ENCODE measurements at places on chromosomes 7 and 10. TPM values are rescaled to one million over a fixed set of nuclear protein-coding genes. Genes with fewer than 3 reads are reported as not detected.
A peak's percentile ranks its signal among the peaks of the same experiment; 100 is the strongest.

PPP1R17 gene
- not detected for total RNA-seq

DNA sequence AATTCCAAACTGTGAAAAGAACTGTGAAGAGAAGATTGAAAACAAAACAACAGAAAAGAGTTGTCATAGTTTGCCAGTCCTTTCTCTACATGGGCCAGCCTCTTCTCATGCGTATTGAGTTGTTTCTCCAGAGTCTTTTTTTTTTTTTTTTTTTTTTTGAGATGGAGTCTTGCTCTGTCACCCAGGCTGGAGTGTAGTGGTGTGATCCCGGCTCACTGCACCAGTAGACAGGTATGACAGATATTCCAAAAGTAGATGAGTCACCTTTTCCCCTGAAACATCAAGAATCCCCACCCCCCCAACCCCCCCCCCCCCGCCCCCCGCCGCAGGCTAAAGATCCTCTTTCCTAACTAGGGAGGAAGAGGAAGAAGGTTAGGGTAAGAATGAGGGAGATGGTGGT, 15.6 kb upstream of the KMT2C start:
- no peak for DNase-seq

ACSM6 gene
- total RNA-seq, result not detected

- DNase-seq, result no peak
Measured at GRCh38 chr10:125284875-125285597, 124.7 kb upstream of the CTBP2 start.

GRCh38 chr10:96072674-96073073, 29.3 kb downstream of the CCNJ start:
- DNase-seq, result no peak

GRCh38 chr10:97490592-97490991, 7.6 kb downstream of the MMS19 start:
- DNase-seq, result no peak

ACADSB gene
- total RNA-seq, result 25.1 TPM

AMZ1 gene
- 0.94 TPM for total RNA-seq

EPDR1 gene
- 0.51 TPM for total RNA-seq

PON1 gene
- not detected for total RNA-seq

DNA sequence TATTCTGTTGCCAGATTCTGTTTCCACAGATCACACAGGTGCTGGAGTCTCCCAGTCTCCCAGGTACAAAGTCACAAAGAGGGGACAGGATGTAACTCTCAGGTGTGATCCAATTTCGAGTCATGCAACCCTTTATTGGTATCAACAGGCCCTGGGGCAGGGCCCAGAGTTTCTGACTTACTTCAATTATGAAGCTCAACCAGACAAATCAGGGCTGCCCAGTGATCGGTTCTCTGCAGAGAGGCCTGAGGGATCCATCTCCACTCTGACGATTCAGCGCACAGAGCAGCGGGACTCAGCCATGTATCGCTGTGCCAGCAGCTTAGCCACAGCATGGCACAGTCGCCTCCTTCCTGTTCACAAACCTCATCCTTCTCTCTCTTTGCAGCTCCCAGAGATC, 237.5 kb upstream of the PRSS1 start:
- DNase-seq, result peak; percentile 51

DNA sequence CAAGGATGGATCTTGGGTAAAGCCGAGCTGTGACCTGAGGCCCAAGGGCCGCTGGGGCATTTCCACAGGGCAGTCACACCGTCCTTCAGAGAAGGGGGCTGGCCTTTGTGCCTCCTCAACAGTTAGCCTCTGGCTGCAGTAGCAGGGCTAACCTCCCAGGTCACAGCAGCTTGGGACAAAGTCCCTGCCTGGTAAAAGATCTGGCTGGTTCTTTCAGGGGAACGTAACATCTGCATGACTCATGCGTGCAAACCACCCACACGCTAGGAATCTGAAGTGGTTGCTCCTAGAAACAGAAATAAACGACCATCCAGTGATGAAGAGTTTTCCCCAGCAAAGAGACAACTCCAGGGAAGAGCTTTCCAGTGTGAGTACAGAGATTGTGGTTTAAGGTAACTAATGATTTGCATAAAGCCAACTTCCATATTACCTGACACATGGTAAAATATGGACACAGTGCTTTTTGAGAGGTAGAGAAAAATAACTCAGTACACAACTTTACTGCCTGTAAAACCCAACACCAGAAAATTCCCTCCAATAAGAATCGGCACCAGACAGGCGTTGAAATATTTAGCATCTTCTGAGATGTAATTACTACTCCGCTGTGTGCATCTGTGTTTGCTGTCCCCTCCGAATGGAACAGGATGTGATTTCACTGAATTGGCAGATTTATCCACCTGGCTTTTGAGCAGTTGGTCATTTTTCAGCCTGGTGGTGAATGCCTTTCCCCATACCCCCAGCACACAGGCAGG, 84.9 kb upstream of the ADRB1 start:
- peak; percentile 49 for DNase-seq

DNA sequence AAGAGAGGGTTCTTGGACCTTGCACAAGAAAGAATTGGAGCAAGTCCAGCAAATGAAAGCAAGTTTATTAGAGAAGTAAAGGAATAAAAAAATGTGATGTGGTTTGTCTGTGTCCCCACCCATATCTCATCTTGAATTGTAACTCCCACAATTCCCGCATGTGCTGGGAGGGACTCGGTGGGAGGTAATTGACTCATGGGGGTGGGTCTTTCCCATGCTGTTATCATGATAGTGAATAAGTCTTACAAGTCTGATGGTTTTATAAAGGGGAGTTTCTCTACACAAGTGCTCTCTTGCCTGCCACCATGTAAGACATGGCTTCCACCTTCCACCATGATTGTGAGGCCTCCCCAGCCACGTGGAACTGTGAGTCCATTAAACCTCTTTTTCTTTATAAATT, 39.2 kb upstream of the FZD9 start:
- DNase-seq, result no peak

DNA sequence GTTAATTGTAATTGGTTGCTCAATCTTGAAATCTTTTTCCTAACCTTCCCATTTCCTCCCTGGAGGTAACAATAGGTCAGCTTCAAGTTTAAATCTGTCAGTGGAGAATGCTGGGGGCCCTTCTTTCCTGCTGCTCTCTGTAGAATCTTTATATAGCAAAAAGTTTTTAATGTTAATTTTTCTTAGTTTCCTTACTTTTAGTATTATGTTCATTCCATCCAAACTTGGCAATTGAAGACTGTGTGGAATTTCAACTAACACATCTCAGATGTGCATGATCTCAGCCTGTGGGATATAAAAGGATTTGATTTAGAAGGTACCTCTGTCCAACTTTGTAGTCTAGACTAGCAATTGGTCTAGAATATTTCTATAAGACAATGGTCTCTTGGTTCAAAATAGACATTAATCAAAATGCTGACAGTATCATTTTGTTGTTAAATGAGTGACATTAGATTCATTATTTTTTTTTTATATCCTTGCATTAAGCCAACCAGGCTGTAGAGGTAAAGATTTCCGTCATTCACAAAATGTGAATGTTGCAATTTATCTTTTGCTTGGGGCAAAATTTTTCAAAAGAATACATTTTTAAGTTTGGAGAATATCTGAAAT, 100.4 kb upstream of the SEMA3A start:
- DNase-seq, result no peak

SLC16A12 gene
- total RNA-seq, result not detected

HMX3 gene
- 0.19 TPM for total RNA-seq

GNAI1 gene
- total RNA-seq, result 1.1 TPM

HHEX gene
- 0.55 TPM for total RNA-seq

- DNase-seq, result peak; percentile 81
Measured at GRCh38 chr7:148962823-148963582, 65.3 kb downstream of the PDIA4 start.

- DNase-seq, result no peak
Measured at GRCh38 chr10:95896071-95896850, 11.5 kb upstream of the CC2D2B start.

GRCh38 chr10:1344408-1344807, 288.2 kb downstream of the WDR37 start:
- DNase-seq, result no peak

DNA sequence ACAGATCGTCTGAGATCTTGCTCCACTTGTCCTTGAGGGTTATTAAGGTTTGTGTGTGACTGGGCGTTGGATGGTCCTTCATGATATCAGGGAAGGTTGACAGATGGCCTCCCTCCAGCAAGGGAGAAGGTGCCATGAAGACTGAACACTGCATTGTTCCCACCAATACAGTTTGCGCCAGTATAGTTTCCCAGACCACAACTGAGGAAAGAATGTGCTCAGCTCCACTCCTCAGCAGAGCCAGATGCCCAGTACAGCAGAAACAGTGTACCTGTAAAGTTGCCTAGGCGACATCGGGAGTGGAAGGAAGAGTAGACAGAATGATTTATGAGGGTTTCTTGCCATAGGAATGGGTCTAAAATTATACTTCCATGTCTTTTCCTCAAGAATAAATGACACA, 137.5 kb downstream of the ST7 start:
- DNase-seq, result no peak

PRSS37 gene
- total RNA-seq, result not detected

DNA sequence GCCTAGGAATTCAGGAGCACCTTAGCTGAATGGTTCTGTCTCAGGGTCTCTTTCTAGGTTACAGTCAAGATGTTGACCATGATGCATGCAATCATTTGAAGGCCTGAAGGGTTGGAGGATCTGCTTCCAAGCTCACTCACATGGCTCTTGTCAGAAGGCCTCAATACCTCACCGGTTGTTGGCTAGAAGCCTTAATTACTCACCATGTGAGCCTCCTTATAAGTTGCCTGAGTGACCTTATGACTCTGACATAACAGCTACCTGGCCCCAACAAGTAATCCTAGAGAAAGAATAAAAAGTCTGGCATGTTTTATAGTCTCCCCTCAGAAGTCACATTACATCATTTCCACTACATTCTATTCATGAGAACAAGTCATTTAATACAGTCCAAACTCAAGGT, 3.4 kb upstream of the C1GALT1 start:
- no peak for DNase-seq

GRCh38 chr7:92330835-92331438, 85.2 kb downstream of the ANKIB1 start:
- DNase-seq, result no peak

OR6B1 gene
- total RNA-seq, result not detected

- no peak for DNase-seq
Measured at GRCh38 chr10:11789306-11789705, 33.9 kb upstream of the PROSER2 start.

DNA sequence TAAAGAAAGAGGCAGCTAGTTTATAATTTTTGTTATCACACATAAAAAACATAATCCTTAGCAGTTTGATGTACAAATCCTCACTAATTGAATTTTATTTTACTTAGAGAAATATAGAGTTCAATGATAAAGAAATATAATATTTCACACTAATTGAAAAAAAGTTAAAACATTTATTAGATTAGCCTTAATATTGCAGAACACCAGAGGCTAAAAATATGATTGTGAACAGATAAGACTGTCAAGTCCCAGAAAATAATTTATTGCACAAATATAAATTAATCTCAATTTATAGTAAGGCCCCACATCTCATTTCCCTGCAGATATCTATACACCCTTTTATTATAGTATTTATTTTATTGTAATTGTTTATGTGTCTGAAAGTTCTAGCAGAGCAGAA, 690.8 kb upstream of the PHF14 start:
- no peak for DNase-seq

GRCh38 chr7:149787428-149788299, 14.3 kb upstream of the ZNF467 start:
- peak; percentile 20 for DNase-seq

DNA sequence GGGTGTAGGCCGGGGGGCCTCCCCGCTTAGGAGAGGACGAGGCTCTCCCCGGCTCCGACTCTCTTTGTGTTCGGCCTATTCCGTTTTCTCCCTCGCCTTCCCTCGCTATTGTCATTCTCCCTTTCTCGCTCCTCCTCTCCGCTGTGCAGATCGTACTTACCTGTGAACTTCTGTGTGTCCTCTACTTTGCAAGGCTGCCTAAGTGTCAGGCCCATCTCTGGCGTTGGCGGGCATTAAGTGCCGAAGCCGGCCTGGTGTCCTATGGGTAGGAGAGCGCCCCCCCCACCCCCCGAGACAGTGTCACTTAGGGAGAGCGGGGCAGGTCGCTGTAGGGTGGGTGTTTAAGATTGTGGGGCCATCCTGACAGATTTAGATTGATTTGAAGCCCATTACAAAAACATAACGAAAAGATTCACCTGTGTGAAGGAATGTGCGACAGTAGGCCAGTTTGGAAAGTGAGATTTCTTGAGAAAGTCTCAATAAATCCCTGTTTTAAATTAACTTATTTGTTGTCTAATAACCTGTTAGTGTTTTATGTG, 579 bp downstream of the RBM33 start:
- peak; percentile 59 for DNase-seq

- DNase-seq, result peak; percentile 39
Measured at GRCh38 chr10:123995461-123996131, 97.8 kb downstream of the CHST15 start.

- no peak for DNase-seq
Measured at GRCh38 chr10:29969255-29970011, 90.0 kb downstream of the JCAD start.

NEUROD6 gene
- total RNA-seq, result not detected

GRID2IP gene
- total RNA-seq, result 0.19 TPM

DNA sequence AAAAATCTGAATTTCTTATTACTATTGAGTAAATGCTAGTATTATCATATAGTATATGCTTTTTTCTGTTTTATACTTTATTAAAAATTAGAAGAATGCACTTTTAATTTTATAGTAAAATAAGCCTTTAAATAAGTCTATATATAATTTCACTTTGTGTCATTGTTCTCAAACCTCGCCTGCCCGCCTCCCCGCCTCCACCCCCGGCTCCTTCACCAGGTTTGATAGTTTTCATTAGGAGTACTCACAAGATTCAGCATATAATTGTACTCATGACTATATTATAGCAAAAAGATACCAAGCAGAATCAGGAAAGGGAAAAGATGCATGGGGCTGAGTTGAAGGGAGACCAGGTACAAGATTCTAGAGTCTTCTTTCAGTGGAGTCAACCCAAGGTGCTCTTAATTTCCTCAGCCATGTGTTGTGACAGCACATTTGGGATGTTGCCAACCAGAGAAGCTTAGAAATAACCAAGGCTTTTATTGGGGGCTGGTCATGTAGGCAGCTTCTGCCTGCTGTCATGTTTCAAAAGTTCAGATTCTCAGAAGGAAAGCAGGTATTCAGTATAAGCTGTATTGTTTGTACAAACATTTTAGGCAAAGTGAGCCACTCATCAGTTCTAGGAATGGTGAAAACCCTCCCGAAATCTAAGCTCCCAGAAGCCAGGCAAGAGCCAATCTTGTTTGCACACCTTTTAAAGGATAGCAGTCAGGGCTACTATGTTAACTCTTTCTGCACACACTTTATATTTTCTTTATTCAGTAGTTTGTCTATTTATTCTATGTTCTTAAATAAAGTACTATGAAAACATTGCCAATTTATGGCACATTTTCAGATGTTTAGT, 12.3 kb downstream of the NHLRC2 start:
- no peak for DNase-seq

MMP21 gene
- not detected for total RNA-seq

GRCh38 chr7:50366311-50366710, 61.8 kb downstream of the IKZF1 start:
- DNase-seq, result no peak

FBXL13 gene
- total RNA-seq, result 0.45 TPM

CFAP58 gene
- total RNA-seq, result 0.31 TPM

OR9A2 gene
- not detected for total RNA-seq

HOXA7 gene
- total RNA-seq, result not detected

Measured in activated CD4-positive, alpha-beta memory T cell treated with anti-CD3 and anti-CD28 coated beads for 36 hours (primary cell).